Fibroblast of skin of right biceps (primary cell): ENCODE measurements at places on chromosomes 12 and 14.
A peak's percentile ranks its signal among the peaks of the same experiment; 100 is the strongest.

GRCh38 chr12:50842637-50843493, at the start of gene TMPRSS12:
TSS of gene TMPRSS12 (plus strand) at chr12:50842926. CDS start at chr12:50842965, 39 bp downstream.
- DNase-seq: no peak

DNA sequence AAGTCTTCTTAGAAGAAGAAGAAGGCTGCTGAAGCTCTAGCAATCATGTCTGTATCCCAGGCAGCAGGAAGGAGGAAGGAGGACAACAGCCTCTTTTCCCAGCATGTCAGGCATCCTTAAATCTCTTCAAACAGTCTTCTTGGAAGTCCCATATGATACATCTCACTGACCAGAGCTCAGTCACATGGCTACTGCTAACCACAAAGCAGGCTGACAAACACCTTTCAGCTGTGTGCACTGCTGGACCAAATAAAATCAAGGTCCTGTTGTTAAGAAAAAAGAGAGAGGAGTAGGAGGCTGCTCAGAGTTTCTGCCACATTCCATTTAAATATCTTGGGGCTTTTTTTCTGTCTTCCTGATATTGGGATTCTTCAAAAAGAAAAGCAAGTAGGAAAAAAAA, 203.4 kb upstream of the PELI2 start:
- peak; percentile 10 for DNase-seq

DNA sequence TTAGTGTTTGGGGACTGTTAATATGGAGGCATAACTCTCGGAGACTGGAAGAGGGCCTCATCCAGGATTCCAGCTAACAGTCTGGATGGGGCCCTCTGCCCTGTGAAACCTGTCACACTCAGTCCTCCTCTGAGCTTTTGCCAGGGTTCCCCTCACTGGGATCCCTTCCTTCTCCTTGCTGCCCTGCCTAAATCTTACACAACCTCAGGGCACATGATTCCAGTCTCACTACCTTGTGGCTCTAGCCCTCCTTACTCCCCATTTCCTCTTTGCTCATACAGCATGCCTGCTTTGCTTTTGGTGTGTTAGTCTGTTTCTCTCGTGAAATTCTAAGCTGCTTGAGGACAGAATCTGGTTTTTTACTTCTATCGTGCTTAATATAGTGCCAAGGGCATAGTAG, 942 bp upstream of the GSG1 start:
- no peak for DNase-seq

- no peak for DNase-seq
Observed at GRCh38 chr12:25082628-25083027, 112.3 kb downstream of the DNAI7 start.

- DNase-seq: peak; percentile 85
Observed at GRCh38 chr14:77593501-77593961, 22.9 kb downstream of the SPTLC2 start.

DNA sequence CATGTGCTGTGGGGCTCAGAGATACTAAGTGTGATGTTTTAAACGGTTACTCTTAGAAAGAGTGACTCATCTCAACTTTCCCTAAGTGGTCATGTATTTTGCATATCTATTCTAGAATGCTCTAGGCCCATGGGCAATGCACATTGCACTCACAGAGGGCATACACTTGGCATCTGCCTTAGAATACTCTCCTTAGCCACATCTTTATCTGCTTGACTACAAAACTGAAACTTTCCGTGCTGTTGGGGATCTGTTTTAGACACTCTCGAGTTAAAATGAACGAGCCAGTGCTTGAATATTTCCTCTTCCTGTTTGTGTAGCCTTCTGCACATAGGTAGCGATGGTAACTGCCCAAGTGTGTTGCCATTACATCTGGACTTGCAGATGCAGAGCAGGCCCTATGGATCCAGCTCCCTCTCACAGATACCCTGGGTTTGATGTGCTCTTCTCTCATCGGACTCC, 180.5 kb downstream of the CAND1 start:
- no peak for DNase-seq

DNA sequence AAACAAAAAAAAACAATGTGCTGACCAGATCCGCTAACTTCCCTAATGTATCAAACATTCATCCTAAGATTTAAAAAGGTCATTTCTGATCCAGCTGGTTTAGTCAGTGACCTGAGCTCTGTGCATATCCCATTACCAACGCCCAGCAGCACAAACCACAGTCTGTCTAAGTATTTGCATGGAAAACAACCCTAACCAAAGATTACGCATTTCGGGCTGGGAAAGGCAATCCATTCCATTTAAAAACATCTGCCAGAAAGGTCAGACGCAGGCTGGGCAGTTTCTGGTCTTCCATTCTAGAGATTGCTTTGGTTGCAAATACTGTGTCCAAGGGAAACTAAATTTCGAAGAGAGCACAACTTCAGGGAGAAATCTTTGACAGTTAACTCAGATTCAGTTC, 234.9 kb downstream of the FLRT2 start:
- DNase-seq: peak; percentile 1

- DNase-seq: peak; percentile 93
Observed at GRCh38 chr14:58864751-58865513, 227.2 kb downstream of the DACT1 start.

DNA sequence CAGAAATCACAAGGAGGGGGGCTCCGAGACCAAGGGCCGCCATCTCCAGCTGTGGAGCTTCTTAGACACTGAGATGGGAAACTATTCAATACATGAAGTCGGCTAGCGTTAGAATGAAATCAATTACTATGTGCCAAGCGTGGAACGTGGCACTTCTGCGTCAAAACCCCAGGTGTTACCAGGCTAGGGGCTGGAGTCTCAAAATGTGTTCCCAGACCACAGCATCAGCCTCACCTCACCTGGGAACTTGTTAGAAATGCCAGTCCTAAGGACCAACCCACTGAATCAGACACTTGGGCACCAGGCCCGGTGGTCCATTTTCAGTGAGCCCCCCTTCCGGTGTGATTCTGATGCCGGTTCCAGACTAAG, 5.0 kb upstream of the SETD1B start:
- no peak for DNase-seq

GRCh38 chr12:10095971-10096370, 2.8 kb downstream of the CLEC1A start:
- DNase-seq: no peak

DNA sequence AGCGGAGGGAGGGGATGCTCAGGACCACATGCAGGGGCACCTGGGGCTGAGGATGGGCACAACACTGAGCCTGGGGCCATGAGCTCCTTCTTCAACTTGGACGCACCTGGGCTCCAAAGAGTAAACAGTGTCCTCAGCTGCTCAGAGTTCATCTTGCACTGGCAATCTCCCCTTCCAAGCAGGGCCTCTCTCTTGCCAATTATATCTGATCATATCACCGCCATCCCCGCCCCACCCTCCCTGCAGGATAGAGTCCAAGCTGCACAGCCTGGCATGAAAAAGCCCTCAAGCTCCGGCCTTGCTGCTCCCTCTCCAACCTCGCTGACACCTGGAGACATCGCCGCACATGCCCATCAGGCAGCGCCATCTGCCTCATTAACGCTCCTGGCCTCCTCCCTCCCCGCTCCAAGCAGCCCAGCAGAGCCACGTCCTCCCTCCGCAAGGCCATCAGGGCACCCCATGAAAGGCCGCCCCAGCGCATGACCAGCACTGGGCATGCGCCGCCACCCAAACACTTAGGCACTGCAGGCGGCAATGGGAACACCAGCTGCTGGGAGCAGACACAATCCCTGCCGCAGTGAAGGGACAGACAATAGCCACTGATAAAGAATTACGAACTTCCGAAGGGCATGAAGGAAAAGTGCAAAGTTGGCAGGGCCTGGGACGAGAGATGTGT, 88.8 kb downstream of the CHGA start:
- DNase-seq: no peak

DNA sequence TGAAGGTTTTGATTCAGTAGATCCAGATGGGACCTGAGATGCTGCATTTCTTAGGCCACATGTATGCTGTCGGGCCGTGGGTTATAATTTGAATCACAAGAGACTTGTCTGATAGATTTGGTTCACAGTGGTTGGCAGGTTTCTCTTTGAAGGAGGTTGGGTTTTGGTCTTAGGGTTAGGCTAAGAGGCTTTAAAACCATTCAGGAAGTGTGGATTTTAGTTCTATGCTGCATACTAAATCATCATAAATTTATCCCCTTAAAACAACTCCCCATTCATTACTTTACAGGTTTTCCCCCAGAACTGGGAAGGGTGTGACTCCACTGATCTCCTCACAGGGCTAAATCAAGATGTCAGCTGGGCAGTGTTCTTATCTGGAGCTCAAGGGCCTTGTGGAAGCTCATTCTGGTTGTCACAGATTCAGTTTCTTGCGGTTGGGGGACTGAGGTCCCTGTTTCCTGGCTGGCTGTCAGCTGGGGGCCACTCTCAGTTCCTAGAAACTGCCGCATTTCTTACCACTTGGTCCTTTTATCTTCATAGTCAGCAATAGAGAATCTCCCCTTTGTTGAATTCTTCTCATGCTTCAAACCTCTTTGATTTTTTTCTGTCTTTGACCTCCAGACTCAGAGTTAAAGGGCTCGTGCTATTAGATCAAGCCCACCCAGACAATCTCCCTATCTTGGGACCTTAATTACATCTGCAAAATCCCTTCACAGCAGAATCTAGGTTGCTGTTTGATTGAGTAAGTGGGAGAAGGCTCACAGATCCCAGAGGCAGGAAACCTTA, 20.6 kb upstream of the PCNX1 start:
- DNase-seq: no peak

GRCh38 chr12:52004042-52004648, 2.6 kb upstream of the TAMALIN start:
- DNase-seq: peak; percentile 63

DNA sequence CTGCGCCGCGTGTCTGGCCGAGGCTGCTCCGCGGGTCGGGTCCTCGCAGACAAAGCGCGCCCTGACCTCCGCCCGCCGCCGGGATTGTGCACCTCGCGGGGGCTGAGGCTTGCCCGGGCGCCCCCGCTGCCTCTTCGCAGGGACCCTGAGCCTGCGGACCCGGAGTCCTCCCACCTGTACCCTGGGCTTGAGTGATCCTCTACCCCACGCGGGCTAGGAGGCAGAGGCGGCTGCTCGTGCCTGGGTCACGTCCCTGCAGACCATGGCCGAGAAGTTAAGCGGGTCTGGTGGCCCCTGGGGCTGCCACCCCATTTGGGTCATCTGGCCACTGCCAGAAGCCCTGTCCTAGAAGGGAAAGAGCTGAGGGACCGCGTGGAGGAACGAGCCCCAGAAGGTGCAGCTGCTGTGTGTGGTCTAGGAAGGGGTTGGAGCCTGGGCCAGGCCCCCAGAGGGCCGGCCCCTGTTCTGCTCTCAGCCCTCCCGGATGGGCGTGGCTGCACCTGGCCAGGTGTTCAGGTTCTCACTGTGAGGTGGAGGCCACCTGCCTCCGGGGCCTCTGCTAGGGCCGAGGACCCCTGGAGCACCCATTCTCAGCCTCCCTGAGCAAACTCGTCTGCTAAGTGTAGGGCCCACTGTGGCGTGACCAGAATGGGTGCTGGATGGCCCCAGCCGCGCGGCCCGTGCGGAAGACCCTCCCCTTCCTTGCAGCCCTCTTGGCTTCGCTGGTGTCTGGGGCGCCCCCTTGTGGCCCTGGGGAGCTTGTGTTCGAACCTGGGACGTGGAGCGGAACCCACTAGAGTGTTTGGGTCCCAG, 49.6 kb downstream of the LRCOL1 start:
- peak; percentile 64 for DNase-seq
